Activated T-helper 1 cell treated with anti-CD3 and anti-CD28 coated beads, Interleukin-12 subunit alpha, Interleukin-12 subunit beta, Interleukin-2, Interleukin-4 antibody, amounts not matched to agents 30 ng/mL and 10 ng/mL and 1 ng/mL, durations not matched to agents 14 hours and 24 hours and 36 hours (primary cell): ENCODE measurements at places on chromosomes 5 and 9. TPM values are rescaled to one million over a fixed set of nuclear protein-coding genes. Genes with fewer than 3 reads are reported as not detected.

The DEPDC1B gene
- total RNA-seq: 19.6 and 21.2 TPM in 2 replicates

The LRRC19 gene
- not detected in 2 replicates for total RNA-seq

The SPINK9 gene
- not detected in 2 replicates for total RNA-seq

The NKD2 gene
- 2.9 and 3.2 TPM in 2 replicates for total RNA-seq
